ENCODE measurements at places on chromosomes 11 and 22. TPM values are rescaled to one million over a fixed set of nuclear protein-coding genes. Genes with fewer than 3 reads are reported as not detected.

The OR10A3 gene
- polyA plus RNA-seq: 0.12 TPM

GRCh38 chr11:111944139-111944538, 7.0 kb downstream of the DIXDC1 start:
- peak; percentile 52 for DNase-seq
- no peaks in the 10 kb centered on the region for H3K27me3 ChIP-seq
- peaks cover 26% of the 10 kb centered on the region for H3K4me1 ChIP-seq
- no peak overlapping the region for H3K4me3 ChIP-seq
- H3K27ac ChIP-seq: no peak overlapping the region

The FXYD6 gene
- polyA plus RNA-seq: 179 TPM

DNA sequence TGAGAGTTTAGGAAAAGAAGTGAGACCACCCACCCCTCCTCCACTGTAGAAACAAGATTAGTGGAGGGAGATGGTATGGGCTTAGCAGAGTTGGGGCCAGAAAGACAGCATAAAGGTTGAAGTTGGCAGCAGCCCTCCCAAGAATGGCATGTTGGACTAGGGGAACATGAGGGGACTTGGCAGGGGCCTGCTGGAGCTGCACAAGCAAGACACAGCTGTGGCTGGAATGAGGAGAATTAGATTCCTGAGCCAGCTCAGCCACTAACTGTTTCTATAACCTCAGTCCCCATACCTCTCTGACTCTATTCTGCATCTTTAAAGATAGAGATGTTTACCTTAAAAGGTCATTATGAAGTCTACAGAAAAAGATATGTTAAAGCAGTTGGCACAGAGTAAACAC, 13.2 kb downstream of the MAP6 start:
- H3K27me3 ChIP-seq: no peaks in the 10 kb centered on the region
- no peak overlapping the region for H3K4me3 ChIP-seq
- peaks cover 16% of the 10 kb centered on the region for H3K4me1 ChIP-seq
- DNase-seq: peak; percentile 61
- H3K36me3 ChIP-seq: no peaks in the 10 kb centered on the region
- H3K27ac ChIP-seq: peak overlapping the region; percentile 17

DNA sequence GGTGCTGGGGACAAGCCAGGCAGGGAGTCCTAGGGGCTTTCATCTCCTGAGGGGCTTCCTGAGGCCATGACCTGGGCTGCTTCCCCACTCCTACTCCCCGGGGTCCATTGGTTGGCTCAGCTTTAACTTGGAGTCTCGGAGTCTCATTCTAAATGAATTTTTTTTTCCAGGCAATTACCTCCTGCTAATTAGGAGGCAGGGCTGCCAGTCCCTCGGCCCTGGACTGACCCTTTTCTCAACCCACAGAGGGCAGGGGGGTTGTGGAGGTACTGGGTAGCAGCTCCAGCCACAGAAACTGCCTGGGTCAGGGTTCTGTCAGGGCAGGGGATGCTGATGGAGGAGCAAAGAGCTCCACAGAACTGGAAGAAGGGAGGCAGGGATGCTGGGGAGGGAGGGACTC, 11.9 kb downstream of the SYT7 start:
- H3K4me1 ChIP-seq: peaks cover 4% of the 10 kb centered on the region
- H3K4me3 ChIP-seq: no peak overlapping the region
- no peak overlapping the region for H3K27ac ChIP-seq
- DNase-seq: no peak
- peaks cover 44% of the 10 kb centered on the region for H3K27me3 ChIP-seq

DNA sequence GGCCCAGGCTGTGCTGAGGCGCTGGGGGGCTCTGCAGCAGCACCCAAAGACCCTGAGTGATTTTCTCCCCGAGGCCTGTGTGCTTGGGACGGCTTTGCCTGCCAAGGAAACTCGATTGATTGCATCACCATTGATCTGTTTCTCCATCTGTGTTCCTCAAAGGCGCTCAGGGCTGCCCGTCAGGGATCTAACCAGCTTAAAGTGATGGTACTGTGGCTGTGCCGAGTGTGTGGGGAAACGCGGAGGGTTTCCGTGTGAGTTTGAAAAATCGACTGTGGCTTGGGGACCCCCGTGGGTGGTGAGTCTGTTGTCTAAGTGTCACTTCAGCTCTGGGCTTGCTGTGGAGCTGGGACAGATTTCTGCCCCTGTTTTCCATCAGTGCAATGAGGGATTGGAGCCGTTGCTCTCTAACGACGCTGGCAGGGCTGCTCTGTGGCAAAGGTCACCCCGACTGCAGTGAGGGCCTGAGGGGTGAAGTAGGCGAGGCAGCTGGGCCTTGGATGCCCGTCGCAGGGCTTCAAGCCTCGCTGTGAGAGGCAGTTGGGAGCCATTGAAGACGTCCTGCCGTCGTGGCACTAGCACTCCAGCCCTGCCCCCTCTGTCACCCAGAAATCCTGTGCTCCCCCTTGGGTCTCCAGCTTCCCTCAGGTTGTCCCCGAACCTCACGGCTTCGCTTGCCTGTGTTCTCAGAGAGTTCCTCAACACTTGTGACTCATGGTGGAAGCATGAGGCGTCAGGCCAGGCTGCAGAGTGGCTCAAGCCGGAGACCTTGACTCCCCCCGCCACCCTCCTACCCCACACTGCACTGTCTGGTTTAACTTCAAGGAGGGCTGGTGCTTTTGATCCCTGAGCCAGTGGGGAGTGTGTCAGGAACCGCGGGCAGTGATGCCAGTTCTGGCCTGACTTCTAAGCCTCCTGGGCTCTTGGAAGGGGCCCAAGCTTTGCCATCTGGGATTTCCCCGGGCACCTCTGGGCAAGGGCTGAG, 21.8 kb downstream of the CACNA1I start:
- DNase-seq: no peak
- H3K36me3 ChIP-seq: no peaks in the 10 kb centered on the region
- no peak overlapping the region for H3K4me3 ChIP-seq
- H3K27ac ChIP-seq: no peak overlapping the region
- H3K27me3 ChIP-seq: peaks cover 16% of the 10 kb centered on the region
- H3K4me1 ChIP-seq: no peaks in the 10 kb centered on the region

The DGAT2 gene
- 0.65 TPM for polyA plus RNA-seq

GRCh38 chr11:43503417-43503816, 144.7 kb downstream of the TTC17 start:
- no peak for DNase-seq
- H3K4me3 ChIP-seq: no peak overlapping the region
- H3K27me3 ChIP-seq: no peaks in the 10 kb centered on the region
- no peaks in the 10 kb centered on the region for H3K4me1 ChIP-seq

The MYO7A gene
- 4.1 TPM for polyA plus RNA-seq

DNA sequence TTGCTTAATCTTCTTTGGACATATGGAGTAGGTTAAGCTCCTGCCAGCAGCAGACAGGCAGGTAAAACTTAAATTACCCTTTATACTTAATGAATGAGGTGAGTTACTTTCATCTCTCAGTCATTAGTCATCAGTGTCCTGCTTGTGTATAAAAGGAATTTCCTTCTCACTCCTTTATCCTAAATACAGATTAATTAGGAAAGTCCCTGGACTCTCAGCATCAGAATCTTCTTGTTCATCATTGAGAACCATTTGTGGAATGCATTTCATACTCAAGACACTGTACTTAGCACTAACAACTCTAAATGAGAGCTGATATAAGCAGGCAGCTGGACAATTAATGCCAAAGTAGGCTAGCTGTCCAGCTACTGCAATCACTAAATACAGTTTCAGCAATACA, 630.4 kb downstream of the METTL15 start:
- DNase-seq: no peak
- no peaks in the 10 kb centered on the region for H3K36me3 ChIP-seq
- H3K27me3 ChIP-seq: no peaks in the 10 kb centered on the region
- no peak overlapping the region for H3K4me3 ChIP-seq

- no peaks in the 10 kb centered on the region for H3K36me3 ChIP-seq
- no peaks in the 10 kb centered on the region for H3K4me1 ChIP-seq
- H3K27me3 ChIP-seq: no peaks in the 10 kb centered on the region
- H3K27ac ChIP-seq: no peak overlapping the region
- DNase-seq: no peak
These were observed 20.0 kb downstream of the MMP7 start for GRCh38 chr11:102510439-102511135.

DNA sequence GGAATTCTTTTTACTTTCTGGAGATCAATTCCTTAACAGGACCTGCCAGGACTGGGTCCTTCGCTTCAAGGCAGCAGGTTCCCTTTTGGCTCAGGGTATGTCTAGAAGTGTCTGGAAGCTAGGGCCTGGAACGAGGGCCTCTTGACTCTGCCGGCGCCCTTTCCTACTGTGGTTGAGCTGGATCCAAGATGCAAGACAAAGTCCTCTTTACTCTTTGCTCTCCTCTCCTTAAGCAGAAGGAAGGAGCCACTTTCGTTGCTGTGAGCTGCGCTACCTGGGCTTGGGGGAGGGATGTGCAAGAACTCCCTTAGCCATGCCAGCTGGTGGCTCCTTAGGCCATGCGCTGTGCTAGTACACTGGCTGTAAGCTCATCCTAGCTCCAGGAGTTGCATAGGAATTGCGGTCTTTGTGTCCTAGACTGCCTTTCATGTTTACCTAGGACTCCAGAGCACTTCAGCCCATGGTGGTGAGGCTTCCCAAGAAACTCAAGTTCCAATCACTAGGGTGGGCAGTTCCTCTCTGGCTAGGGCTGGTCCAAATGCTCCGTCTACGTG, 18.1 kb downstream of the GLB1L2 start:
- H3K36me3 ChIP-seq: no peaks in the 10 kb centered on the region
- H3K4me3 ChIP-seq: no peak overlapping the region
- no peak for DNase-seq
- H3K4me1 ChIP-seq: no peaks in the 10 kb centered on the region
- H3K27ac ChIP-seq: no peak overlapping the region

The APOBEC3A gene
- 0.25 TPM for polyA plus RNA-seq

- no peaks in the 10 kb centered on the region for H3K36me3 ChIP-seq
- no peak overlapping the region for H3K4me3 ChIP-seq
- H3K27ac ChIP-seq: no peak overlapping the region
- no peaks in the 10 kb centered on the region for H3K4me1 ChIP-seq
These were observed 1009.6 kb upstream of the CCDC90B start for GRCh38 chr11:84295815-84296214.

DNA sequence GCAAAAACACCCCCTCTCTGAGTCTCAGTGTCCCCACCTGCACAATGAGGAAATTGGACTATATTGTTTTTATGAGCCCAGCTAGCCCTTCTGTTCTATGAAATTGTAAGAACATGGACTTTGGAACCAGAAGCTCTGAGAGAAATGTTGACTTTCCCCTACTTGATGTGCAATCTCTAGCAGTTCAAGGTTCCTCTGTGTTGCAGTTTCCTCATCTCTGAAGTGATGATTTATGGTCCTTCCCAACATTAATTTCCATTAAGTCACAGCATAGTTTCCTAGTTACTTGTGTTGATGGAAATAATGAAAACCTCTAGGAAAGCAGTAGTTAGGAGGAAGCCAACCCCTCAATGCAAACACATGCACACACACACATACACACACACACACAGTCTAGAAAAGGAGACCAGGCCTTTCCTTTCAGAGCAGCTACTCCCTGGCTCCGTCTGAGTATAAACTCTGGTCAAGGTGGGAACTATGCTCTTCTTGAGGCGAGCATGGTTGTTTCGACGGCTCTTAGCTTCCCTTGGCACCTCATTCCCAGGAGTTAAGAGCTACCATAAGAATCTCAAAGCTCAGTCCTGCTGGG, 518.4 kb downstream of the SOX6 start:
- no peak overlapping the region for H3K4me3 ChIP-seq
- H3K27ac ChIP-seq: no peak overlapping the region
- H3K27me3 ChIP-seq: no peaks in the 10 kb centered on the region
- peaks cover 29% of the 10 kb centered on the region for H3K4me1 ChIP-seq
- no peaks in the 10 kb centered on the region for H3K36me3 ChIP-seq

DNA sequence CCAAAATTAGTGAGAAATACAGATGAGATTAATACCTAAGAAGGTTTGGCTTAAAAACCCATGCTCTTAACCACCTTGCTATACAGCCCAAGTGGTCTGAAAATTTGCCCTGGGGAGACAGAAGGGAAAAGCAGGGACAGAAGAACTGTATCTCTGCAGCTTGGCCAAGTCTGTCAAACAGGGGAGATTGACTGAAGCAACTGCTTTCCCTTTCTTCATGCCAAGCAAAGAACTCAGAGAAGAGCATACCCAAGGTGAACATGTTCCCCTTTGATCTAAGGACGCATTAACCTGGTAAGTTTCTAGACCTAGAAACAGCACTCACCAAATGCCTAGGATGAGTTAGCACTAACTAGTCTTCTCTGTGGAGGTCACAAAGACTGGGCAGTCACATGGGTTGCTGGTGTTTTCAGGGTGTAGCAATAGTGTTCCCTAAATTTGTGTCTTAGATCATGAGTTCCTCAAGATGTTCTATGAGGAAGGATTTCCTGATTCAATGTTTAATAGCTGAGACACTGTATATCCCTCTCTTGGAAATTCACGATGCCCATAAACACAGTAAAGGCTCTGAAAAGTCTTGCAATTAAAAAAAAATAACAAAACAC, 75.6 kb upstream of the GRAMD1B start:
- no peaks in the 10 kb centered on the region for H3K36me3 ChIP-seq
- DNase-seq: peak; percentile 55
- H3K27me3 ChIP-seq: peaks cover 28% of the 10 kb centered on the region
- H3K27ac ChIP-seq: no peak overlapping the region

The SERPIND1 gene
- polyA plus RNA-seq: not detected

The TESMIN gene
- polyA plus RNA-seq: 0.20 TPM

- no peaks in the 10 kb centered on the region for H3K27me3 ChIP-seq
- no peak overlapping the region for H3K27ac ChIP-seq
- no peaks in the 10 kb centered on the region for H3K36me3 ChIP-seq
- no peak for DNase-seq
- no peak overlapping the region for H3K4me3 ChIP-seq
These were observed 12.3 kb downstream of the AMOTL1 start for GRCh38 chr11:94780432-94780831.

The PRSS23 gene
- polyA plus RNA-seq: 26.1 TPM

GRCh38 chr11:43234881-43235280, 76.9 kb upstream of the API5 start:
- DNase-seq: peak; percentile 98
- H3K36me3 ChIP-seq: no peaks in the 10 kb centered on the region
- H3K27me3 ChIP-seq: no peaks in the 10 kb centered on the region
- H3K27ac ChIP-seq: peak overlapping the region; percentile 81
- H3K4me1 ChIP-seq: no peaks in the 10 kb centered on the region
- no peak overlapping the region for H3K4me3 ChIP-seq

DNA sequence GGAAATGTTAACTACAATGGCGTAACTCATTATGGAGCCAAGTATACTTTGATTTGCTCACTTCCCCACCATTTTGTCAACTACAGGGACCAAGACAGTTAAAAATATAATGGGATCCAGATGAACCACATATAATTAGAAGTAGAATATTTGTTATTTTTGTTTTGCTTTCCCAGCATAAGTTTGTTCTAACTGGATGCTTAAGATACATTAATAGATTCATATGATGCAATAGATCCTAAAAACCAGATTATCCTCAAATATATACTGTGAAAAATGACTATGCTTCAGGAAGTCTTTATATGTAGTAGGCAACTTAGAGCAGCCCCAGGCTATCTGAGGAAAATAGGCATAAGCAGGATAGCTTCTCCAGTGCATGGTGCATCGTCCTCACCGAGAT, 38.3 kb downstream of the SESN3 start:
- H3K27ac ChIP-seq: peak overlapping the region; percentile 2
- H3K27me3 ChIP-seq: no peaks in the 10 kb centered on the region
- peaks cover 5% of the 10 kb centered on the region for H3K36me3 ChIP-seq
- no peak for DNase-seq
- H3K4me1 ChIP-seq: no peaks in the 10 kb centered on the region
- no peak overlapping the region for H3K4me3 ChIP-seq

- peaks cover 28% of the 10 kb centered on the region for H3K4me1 ChIP-seq
- H3K36me3 ChIP-seq: peaks cover 8% of the 10 kb centered on the region
- no peak overlapping the region for H3K27ac ChIP-seq
- peak; percentile 64 for DNase-seq
These were observed 2.8 kb upstream of the LZTR1 start for GRCh38 chr22:20979243-20979809.

The TEX12 gene
- polyA plus RNA-seq: not detected
